H54 (cell line): ENCODE measurements at places on chromosomes 2 and 18.

DNA sequence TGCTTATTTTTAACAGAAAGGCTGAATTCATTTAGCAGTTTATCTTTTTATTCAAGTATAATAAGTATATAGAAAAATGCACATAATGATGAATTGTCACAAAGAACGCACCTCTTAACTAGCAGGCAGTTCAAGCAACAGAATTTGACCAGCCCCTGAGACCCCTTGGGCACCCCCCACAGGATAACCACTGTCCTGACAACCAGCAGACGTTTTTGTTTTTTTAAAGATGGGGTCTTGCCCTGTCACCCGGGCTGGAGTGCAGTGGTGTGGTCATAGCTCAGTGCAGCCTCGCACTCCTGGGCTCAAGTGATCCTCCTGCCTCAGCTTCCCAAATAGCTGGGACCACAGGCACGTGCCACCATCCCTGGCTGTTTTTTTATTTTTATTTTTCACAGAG is 14.0 kb downstream of the PRELID3A start:
- no peak for DNase-seq

DNA sequence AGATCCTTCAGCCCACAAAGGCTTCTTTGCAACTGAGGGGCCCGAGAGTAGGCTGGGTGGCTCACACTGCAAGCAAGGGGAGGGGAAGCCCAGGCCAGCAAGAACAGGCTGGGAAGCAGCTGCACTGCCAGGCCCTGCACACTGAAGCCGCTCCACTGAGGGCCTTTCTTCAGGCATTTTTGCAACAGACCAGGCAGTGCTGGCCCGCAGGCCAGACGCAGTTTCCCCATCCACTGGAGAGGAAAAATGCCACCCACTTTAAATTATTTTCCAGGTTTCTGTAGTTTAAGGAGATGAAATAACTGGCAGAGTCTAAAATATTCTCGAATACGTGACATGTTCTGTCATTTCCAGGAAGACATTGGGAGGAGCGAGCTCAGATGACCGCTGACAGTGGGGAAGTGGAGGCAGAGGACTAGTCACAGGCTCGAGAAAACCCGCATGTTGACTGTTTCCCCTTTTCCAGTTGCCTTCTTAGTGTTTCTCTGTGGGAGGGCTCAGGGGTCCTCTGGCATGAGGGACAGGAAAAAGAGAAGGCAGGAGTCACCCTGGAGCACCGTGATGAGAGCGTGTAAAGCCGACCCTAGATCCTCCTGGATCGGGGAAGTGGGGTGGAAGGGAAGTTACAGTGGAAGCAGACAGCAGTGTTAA is 53.3 kb upstream of the B3GNT7 start:
- DNase-seq = no peak

- DNase-seq = no peak
These were observed 195.6 kb downstream of the HRH4 start for GRCh38 chr18:24656050-24656449.

DNA sequence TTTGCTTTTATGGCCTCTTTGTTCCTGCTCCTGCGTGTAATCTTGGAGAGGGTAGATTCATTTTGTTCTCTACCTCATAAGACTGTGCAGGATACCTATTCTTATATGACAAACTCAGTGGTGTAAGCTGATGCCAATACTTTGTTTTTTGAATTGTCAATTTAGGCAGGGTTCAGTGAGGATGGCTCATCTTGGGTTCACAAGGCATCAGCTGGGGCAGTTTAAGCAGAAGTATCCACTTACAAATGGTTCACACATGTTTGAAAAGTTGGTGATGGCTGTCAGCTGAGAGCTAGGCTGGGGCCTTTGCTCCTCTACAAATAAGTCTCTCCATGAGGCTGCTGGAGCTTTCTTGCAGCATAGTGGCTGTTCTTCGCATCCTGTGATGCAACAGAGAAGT is 920.6 kb upstream of the PIK3C3 start:
- no peak for DNase-seq

GRCh38 chr2:99648906-99649789 is 159.3 kb upstream of the REV1 start:
- no peak for DNase-seq

GRCh38 chr2:173086518-173087213 is 11.0 kb downstream of the MAP3K20 start:
- DNase-seq = no peak

GRCh38 chr18:3027370-3027891 is 14.5 kb upstream of the LPIN2 start:
- DNase-seq = no peak

DNA sequence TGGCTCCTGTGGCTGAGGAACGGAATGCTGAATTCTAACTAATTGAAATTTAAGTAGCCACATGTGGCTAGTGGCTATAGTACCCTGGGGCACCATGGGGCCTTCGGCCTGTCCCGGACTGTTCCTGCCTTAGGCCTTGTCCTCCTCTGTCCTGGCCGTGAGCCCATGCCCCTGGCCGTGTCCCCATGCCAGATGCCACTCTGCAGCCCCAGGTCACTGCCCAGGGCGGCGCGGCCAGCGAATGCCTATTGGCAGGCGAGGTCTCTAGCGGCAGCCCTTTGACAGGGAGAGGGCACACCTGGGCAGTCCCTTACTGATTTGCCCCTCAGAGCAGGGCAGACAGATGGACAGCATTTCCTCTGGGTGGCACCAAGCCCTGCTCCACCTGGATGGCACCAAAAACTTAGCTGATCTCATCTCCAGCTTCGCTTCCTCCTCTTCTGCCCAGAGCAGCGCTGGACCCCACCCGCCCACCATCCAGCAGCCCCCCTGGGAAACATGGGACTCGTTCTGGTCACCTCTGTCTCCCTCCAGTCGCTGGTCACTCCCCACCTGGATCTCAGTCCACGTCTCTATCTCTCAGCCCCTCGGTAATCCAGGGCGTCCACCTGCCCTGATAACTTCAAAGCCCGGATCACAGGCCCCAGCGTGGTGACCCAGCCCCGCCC is 1.1 kb upstream of the DGKD start:
- no peak for DNase-seq

GRCh38 chr2:152894051-152894450 is 175.6 kb downstream of the ARL6IP6 start:
- DNase-seq = no peak

DNA sequence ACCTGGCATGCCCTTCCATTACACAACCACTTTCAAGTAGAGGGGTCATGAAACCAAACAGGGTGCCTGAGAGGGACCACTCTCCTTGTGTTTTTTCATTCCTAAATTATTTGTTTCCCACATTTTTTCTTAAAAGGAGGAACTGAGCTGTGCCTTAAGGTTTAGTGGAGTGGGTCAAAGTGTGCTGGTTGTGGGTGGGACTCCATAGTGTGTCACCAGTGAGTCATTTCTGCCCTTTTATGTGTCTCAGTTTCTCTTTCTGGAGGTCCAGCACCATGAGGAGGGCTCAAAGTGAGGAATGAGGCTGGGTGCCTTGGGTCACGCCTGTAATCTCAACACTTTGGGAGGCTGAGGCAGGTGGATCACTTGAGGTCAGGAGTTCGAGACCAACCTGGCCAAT is 37.8 kb downstream of the COMMD1 start:
- DNase-seq = no peak

GRCh38 chr2:10895231-10895630 is 16.5 kb upstream of the KCNF1 start:
- DNase-seq = no peak

GRCh38 chr2:229612384-229612971 is 101.9 kb downstream of the DNER start:
- DNase-seq = no peak

DNA sequence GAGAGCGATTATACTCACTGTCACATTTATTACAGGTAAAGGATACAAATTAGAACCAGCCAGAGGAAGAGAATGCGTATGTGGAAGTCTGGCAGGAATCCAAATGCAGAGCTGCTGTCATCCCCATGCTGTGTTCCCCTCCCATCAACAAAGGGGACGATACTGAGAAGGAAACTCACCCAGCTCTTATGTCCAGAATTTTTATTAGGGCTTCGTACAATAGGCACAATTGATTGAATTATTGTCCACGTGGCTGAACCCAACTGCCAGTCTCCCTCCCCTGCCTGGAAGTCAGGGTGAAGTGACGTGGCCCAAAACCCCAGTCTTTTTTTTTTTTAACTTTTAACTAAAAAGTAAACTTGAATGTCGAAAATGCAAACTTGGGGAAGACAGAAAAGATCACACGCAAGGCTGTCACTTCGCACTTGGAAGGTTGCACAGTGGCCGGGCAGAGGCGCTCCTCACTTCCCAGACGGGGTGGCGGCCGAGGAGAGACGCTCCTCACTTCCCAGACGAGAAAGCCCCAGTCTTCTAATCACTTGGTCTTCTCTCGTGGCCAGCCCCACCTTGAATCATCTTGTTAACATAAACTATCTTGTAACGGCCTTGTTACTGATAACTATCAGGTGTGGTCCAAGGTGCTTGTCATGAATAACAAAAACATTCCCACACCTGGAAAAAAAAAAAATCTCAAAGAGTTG is 40.0 kb upstream of the ITSN2 start:
- DNase-seq = no peak

DNA sequence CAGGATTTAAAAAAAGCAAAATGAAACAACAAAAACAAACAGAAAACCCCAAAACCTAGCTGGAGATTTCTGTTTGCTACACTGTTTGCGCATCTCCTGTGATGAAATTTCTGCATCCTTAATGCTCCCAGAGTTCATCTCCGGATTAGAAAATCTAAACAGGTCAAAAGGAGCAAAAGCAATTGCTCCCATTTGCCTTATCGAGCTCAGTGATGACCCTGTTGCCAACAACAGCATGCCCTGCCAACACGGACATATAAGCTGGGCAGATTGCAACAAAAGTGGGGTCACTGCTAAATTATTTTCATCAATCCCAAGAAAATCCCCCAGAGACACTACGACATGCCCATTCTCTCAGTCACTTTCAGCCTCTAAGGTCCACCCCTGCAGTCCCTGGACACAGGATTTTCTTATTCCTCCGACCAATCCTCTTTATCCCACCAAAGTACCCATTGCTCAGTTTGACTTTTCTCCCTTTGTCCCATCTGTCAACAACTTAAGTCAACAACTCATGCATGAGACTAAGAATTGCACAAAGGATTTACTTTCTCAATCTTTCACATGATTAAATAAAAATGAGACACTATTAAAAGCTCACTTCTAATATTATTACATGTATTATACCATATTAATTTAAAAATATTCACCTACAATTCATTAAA is 67.8 kb downstream of the ABCG8 start:
- DNase-seq = no peak

GRCh38 chr2:161206471-161207032 is 46.3 kb downstream of the TANK start:
- no peak for DNase-seq

- DNase-seq = no peak
These were observed 221.8 kb downstream of the INSIG2 start for GRCh38 chr2:118309946-118310680.

DNA sequence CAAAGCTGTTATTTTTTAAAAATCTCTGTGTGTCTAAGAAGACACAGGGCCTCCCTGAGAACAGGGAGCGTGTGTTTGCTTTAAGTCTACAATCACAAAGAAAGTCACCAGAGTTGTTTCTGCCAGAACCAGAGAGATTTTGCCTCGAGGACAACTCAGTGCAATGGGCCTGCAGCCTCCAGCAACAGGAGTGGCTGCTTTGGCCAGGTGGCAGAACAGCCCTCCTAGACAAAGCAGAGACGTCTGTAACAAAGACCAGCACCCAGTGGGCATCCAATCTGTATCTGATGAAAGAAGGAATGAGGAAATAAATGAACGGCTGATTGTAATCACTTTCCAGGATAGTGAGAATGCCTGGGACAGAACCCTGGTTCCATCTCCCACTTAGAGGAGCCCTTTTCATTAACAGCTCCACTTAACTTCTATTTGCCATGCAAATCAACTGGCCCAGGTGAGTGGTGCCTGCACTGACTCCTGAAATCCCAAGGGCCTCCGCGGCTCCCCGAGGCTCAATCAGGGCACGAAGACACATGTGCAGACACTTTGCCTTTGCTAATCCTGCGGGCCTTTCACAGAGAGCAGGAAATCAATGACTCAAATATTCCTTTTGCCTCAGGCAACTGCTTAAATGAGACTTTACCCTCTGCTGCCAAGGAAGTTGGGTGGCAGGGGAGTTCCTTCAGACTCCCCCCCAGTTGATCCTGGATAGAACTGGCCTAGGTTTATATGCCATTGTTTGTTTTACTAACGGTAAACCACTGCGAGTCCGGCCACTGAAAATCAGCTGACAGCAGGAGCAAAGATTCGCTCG is 146.5 kb downstream of the CABLES1 start:
- DNase-seq = no peak

- DNase-seq = no peak
These were observed 619.5 kb upstream of the FANCL start for GRCh38 chr2:58860586-58860985.
